ENCODE measurements at places on chromosomes 2 and 18. TPM values are rescaled to one million over a fixed set of nuclear protein-coding genes. Genes with fewer than 3 reads are reported as not detected.

The AKAIN1 gene
- not detected for total RNA-seq

The GPR75 gene
- 1.3 TPM for total RNA-seq

The FAM110C gene
- not detected for total RNA-seq

The CPS1 gene
- total RNA-seq, result 1.5 TPM

The EFR3B gene
- total RNA-seq, result 1.7 TPM

The TIGD1 gene
- total RNA-seq, result 2.3 TPM

The RBFA gene
- total RNA-seq, result 29.0 TPM

The CD207 gene
- not detected for total RNA-seq

The SLC16A14 gene
- total RNA-seq, result 0.46 TPM

The PHLPP1 gene
- 5.8 TPM for total RNA-seq

The CCDC68 gene
- total RNA-seq, result 1.0 TPM

The LHCGR gene
- not detected for total RNA-seq

The OSGEPL1 gene
- 3.4 TPM for total RNA-seq

The CTAGE1 gene
- not detected for total RNA-seq

The POLR1B gene
- 21.8 TPM for total RNA-seq

The RUFY4 gene
- total RNA-seq, result not detected

The PLA2R1 gene
- total RNA-seq, result 0.97 TPM

The ACOXL gene
- not detected for total RNA-seq

The BOLL gene
- 3.9 TPM for total RNA-seq

The EPB41L3 gene
- total RNA-seq, result 8.7 TPM
